ENCODE measurements at places on chromosomes 3 and 15.

- DNase-seq: peak; percentile 26
Observed at GRCh38 chr15:41967506-41968206, 4.7 kb downstream of the EHD4 start.

DNA sequence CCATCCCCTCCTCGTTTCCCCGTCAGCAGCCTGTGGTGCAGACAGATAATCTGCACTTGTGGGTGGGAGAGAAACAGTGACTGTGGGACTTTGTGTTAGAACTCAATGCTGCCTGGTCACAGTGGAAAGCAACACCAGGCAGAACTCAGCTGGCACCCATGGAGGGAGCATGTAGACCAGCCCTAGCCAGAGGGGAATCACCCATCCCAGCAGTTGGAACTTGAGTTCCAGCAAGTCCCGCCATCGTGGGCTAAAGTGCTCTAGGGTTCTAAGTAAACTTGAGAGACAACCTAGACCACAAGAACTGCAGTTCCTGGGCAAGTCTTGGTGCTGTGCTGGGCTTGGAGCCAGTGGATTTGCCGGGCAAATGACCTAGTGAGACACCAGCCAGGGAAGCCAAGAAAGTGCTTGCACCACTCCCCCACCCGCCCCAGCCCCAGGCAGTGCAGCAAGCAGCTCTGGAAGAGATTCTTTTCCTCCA, 24.4 kb downstream of the ISG20 start:
- DNase-seq: peak; percentile 5

GRCh38 chr3:44939581-44940036, 36.4 kb downstream of the ZDHHC3 start:
- no peak for DNase-seq

DNA sequence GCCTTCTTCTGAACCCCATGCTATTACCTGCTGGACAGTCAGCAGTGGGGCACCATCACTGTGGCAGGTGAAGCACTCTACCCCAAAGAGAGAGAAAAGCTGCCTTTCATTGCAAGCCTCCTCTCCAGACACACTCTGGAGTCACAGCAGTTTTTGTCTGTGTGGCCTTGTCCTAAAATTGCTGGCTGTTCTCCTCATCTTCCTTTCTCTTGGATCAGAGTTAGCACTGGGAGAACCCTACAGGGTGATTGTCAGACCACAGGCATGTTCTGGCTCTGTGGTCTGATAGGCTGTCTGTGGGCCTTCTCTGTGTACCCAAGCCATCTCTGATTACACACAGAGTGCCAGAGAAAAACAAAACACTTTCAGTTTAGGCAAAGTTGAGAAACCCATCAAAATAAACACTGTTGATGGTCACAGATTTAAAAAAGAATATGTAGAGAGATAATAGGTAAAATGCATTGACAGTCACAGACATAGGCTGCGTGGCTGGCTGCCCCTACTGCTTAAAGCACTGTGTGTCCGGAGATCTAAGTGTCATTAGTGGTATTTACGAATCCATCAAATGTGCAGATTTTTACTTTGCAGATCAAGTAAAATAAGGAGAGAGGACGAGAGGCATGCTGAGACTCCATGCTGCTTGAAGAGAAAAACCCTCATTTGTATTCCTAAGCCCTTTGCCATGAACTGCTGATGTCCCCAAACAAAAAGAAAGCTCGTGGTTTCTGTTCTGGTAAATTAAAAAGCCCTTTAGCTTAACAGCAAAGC, 689.9 kb downstream of the TUSC7 start:
- DNase-seq: no peak

- no peak for DNase-seq
Observed at GRCh38 chr15:33083232-33084081, 111.1 kb downstream of the FMN1 start.

DNA sequence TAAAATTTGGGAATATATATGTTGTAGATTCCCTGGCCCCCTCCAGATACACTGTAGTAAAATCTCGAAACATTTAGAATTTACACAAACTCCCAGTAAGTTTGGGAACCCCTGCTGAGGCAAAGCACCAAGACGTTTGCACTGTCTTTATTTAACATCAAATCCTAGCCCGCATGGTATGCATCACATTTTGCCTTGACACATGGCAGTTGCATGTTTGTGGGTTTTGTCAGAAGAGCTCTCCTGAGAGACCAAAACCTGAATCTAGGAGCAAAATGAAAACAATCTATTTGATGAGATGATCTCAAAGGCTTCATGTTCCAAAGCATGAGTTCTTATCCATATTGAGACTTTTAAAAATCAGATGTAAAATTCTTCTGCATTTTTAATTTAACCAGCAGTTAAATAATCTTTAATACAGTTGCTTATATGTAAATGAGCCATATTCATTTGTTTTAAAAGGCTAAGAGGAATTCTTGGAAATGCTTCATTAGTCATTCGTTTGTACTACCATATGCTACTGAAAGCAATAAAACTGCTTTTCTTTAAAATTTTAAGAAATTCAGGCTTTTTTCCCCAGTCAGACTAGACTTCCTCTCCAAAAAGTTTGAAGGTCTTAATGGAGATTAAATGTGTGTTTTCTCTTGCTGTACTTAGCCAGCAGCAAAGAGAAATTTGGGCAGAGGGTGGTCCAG, 105.2 kb upstream of the BOC start:
- DNase-seq: no peak

Measured in D341Med (cell line).